GM12891 (cell line): ENCODE measurements at places on chromosomes 16 and 17.

- peak; percentile 31 for DNase-seq
Measured at GRCh38 chr16:10668322-10669045, 26.2 kb downstream of the TEKT5 start.

DNA sequence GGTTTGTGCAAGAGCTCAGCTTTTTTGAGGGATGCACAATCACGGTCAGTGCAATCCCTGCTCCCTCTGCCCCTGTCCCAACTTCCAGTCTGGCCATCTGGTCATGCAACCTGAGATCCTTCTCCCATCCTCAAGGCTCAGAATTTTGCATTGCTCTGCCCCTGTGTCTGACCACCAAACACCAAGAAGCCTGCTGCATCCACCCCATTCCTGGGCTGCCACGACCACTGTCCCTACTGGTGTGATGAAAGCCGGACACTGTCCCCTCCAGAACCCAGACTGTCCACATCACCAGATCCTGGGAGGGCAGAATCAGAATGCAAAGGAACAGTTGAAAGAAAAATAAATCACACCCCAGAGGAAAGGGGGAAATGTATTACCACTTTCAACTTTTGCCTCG lies 231.0 kb downstream of the C16orf78 start:
- DNase-seq = no peak

- DNase-seq = no peak
Measured at GRCh38 chr17:73272906-73273218, 11.2 kb upstream of the CPSF4L start.

DNA sequence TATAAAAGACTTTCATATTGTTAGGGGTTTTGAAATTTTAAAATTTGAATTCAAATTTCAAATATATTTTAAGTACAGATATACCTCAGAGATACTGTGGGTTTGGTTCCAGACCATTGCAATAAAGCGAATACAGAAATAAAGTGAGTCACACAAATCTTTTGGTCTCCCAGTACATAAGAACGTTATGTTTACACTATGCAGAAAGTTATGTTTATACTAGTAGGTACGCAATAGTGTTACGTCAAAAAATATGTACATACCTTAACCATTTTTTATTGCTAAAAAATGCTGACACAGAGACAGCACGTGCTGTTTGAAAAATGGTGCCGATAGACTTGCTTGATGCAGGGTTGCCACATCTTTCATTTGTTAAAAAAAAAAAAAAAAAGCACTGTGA lies 19.7 kb downstream of the NUP88 start:
- DNase-seq = no peak

DNA sequence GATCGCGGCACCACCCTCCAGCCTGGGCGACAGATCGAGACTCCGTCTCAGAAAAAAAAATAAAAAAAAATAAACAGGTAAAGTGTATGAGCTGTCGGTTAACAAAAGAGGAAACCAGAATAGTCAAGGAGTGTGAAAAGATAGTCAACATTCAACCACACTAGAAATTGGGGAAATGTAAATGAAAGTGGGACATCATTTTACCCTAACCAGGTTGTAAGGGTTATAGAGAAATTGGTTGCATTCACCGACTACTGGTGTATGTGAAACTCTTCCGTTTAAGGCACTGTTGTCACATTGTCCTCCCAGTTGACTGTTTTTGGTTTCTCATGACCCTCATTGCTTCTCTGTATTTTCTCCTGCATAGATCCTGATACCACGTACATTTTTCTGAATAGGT lies 62.8 kb downstream of the RABEP1 start:
- DNase-seq = no peak

DNA sequence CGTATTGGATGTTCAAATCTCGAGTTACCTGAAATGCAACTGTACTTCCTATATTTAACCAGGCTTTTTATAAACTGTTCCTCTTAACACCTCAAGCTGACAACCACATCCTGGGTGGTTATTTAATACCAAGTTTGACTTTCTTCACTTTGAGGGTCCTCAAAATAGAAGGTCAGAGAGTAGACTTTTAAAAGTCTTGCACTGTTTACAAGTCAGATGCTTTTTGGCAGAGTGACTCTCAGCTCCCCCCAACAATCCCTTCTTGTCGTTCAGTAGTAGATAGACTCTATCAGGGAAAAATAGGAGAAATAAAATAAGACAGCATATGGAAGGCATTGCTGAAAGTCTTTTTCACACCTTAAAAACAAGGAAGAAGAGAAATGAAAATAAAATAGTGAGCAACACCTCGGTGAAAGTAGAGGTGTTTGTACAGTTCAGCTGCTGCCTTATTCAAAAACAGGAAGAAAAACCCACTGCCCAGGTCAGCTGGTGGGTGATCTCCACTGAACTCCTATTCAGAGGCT lies 650.4 kb downstream of the WWOX start:
- no peak for DNase-seq

DNA sequence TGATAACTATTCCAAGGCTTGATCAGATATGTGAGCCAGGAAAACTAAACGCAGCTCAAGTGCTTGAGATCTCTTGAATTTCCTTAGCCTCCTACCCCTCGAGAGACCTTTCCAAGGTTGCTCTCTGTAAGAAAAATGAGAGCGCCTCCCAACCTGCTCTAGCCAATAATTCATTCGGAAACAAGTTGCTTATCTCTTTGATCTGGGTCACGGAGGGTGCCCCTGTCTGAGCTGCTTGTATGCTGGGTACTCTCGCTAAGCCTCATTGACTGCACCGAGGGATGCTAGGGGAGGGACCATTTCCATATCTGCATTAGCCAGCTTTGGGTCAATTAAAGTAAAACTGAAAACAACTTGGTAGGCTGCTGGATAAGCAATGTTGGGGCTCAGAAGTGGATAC lies 70.1 kb upstream of the SHISA6 start:
- no peak for DNase-seq

DNA sequence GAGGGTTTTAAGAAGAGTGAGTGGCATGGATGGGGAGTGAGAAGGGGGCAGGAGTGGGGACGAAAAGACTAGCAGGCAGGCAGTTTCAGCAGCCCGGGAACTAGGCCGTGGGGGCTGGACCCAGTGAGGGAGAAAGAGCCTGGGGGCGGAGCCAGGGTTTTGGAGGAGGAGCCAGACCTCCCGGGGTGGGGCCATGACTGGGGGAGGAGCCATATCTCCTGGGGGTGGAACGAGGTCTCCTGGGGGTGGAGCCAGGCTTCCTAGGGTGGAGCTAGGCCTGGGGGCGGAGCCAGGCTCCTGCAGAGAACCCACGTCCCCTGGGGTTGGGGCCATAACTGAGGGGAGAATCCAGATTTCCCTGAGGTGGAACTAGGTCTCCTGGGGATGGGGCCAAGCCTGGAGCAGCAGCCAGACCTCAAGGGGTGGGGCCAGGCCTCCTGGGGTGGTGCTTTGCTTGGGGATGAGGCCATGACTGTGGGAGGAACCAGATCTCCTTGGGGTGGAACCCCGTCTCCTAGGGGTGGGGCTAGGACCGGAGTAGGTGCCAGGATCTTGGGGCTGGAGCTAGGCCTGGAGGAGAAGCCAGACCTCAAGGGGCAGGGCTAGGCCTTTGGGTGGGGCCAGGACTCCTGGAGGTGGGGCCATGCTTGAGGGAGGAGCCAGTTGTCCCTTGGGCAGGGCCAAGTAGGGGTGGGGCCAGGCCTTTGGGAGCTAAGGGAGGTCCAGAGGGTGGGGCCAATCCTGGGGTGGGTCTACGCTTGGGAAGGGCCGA lies 41.7 kb upstream of the JPH3 start:
- DNase-seq = peak; percentile 63

DNA sequence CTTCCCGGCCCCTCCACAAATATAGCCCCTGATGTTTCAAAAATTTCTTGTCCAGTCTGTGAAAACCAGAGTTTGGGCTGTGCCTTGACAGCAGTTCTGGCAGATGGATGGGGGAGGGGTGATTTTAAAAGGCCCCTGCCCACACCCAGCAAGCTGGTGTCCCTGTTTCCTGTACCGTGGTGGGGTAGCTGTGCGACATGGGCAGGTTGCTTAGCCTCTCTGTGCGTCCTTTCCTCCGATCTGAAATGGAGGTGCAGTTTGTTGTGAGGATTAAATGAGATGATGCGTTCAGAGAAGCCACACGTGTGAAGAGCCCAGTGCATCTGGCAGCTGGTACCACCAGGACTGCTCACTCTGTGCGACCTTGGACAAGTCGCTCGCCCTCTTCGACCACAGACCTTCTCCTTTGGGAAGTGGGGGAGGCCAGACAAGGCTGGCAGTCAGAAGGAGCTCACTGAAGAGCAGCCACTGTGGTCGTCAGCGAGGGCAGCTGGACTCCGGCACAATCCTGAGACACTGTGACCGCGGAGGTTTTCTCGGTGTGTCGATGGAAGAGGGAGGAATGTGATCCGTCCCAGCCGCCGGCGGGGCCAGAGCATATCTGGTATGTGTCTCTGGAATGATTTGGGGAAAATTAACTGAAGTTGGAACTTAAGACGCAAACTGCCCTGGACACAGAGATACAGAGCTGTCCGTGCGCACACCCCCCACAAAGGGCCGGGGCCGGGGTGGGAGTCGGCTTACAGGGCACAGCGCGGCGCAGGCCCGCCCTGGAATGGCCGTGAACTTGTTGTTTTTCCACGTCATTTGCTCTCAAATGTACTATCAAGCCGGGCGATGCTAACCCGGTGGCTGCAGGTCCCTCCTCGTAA lies 721 bp upstream of the WFIKKN2 start:
- DNase-seq = no peak

DNA sequence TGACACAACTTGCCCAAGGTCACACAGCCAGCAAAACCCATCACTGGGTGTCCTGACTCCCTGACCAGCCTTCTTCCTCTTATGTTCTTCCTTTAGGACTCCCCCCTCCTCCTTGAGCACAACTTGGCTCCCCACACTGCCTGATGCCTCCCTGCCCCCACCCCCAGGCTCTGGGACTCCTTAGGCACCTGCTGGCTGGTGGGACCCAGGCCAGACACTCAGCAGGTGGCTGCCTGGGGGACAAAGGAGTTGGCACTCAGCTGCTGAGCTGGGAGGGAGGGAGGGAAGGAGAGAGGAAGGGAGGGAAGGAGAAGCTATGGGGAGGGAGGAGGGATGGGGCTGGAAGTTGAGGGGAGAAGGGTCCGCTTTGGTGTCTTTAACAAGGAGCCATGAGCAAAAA lies 8.0 kb downstream of the SEZ6 start:
- no peak for DNase-seq

- no peak for DNase-seq
Measured at GRCh38 chr16:81537721-81538561, 93.3 kb downstream of the CMIP start.

GRCh38 chr17:4562015-4562969 lies 1.9 kb upstream of the GGT6 start:
- DNase-seq = no peak

GRCh38 chr17:67443931-67444595 lies 67.0 kb downstream of the PITPNC1 start:
- no peak for DNase-seq

- DNase-seq = no peak
Measured at GRCh38 chr16:10130538-10130937, 51.7 kb downstream of the GRIN2A start.

DNA sequence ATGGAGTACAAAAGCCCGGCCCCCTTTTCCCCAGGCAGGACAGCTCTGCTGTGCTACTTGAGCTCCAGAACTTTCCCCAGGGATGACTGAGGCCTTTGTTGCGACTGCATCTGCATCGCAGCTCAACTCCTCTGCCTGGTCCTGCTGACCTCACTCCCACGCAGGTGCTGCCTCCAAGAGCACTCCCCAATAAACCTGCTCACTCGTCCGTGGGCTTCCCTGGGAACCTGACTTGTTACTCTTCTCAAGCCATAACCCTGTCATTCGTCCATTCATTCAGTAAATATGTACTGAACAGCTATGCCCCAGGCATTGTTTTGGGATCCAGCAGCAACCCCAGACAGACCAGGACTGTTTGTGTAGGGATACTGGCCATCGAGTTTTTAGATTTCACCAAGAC lies 11.6 kb upstream of the RMI2 start:
- no peak for DNase-seq

DNA sequence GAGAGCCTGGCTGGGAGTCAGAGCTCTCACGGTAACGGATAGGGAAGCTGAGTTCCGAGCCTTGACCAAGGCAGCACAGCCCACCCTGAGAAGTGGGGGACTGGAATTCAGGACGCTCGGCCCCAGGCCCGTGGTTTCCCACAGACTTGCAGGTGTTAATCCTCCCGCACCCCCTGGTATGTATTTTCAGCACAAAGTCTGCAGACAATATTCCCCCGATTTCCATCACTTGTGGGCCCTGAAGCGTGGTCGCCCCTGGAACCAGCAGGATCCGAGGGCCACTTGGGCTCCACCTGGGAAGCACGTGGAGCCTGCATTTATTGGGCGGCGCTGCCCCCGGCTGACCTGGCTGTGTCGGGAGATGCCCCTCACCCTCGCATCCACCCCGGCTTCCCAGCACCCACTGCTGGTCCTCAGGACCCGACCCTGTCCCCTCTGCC lies 60.2 kb downstream of the WSB1 start:
- DNase-seq = no peak

- no peak for DNase-seq
Measured at GRCh38 chr16:59878479-59878878, 1144.4 kb upstream of the GOT2 start.

- no peak for DNase-seq
Measured at GRCh38 chr16:12612598-12613101, 191.0 kb downstream of the CPPED1 start.

DNA sequence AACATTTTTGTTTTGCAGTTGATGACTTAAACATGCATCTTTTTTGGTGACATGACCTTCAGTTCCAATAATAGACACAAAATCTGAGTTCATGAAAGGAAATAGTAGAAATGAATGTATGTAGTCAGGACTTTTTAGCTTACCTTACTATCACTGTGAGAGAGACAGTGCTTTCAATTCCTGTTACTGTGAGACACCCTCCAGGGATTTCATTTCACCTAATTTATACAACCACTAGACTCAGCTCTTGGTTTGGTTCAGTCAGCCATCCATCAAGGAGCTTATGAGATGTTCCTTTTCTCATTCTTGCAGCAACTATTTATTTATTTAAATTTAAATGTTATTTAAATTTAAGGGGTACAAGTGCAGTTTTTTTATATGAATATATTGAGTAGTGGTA lies 77.9 kb downstream of the MAP2K4 start:
- DNase-seq = peak; percentile 6

DNA sequence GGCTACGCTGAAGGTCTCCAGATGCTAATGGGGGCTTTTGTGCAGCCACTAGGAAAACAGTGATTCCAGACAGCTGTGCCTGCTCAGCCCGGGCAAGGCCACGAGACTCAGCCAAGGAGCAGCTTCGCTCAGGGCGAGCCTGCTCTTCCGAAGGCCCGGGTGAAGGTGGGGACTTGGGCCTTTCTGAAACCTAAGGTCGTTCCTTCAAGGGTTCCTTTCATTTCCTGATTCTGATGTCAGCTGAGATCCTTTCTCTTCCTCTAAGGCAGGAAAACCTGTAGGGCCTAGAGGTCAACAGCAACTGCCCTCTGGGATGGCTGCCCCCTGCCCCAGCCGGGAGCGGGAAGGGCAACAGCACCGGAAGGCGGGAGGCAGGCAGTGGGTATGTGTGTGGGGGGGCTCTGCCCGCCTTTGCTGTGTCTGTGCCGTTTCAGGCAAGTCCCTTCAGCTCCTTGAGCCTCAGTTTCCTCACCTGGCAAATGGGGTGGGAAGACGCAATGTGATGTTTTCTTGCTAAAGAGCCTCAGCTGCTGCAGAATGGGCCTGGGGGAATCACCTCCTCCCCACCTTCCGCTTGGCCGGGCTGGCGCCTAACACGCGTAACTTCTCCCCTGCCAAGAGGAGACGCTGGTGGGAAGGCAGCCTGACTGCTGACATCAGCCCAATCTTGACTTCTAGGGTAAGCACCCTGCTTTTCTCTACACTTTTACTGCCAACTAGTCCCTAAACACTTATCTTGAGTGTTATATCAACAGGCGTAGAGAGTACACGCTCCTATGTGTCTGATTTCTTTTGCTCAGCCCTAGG lies 32.8 kb downstream of the IRF8 start:
- no peak for DNase-seq
